Gastroesophageal sphincter (tissue), 4 donors: ENCODE measurements at places on chromosomes 5 and 9. TPM values are rescaled to one million over a fixed set of nuclear protein-coding genes. Genes with fewer than 3 reads are reported as not detected.

GAS1 gene
- total RNA-seq, result 102 TPM

SOX30 gene
- total RNA-seq, result 0.19 TPM

DNA sequence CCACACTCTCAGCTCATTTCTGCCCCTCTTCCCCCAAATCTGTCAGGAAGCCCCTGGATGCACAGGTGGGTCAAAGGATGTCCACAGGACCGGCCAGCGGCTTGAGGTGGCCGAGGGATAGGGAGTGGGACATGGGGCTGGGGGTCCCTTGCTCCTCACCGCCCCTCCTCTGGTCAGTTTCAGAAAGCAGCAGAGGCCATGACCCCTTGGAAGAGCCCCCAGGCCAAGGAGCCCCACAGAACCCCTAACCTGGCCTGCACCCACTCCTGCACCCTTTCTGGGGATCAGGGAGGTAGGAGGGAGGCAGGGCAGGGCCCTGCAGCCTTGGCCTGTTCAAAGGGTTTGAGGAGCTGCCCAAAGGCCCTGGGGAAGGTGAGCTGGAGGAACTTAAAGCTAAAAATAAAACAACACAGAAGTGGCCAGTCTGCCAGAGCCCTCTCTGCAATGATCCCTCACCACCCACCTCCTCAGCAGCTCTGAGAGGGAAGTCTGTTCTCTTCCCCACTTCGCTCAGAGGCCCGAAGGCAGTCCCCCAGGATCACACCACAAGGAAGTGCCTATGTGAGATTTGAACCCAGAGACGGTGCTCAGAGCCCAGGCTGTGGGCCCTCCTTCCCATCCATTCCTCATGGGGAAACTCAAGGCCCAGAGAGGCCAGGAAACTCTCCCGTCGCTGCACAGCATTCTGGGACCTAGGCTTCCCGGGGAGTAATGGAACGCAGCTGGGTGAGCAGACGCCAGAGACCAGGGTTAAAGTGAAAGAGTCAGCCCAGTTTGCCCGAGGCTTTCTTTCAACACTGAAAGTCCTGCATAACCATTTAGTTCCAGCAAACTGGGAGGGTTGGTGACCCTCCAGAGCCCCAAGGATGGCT, 910 bp downstream of the ENG start:
- no peak for ATAC-seq

DNA sequence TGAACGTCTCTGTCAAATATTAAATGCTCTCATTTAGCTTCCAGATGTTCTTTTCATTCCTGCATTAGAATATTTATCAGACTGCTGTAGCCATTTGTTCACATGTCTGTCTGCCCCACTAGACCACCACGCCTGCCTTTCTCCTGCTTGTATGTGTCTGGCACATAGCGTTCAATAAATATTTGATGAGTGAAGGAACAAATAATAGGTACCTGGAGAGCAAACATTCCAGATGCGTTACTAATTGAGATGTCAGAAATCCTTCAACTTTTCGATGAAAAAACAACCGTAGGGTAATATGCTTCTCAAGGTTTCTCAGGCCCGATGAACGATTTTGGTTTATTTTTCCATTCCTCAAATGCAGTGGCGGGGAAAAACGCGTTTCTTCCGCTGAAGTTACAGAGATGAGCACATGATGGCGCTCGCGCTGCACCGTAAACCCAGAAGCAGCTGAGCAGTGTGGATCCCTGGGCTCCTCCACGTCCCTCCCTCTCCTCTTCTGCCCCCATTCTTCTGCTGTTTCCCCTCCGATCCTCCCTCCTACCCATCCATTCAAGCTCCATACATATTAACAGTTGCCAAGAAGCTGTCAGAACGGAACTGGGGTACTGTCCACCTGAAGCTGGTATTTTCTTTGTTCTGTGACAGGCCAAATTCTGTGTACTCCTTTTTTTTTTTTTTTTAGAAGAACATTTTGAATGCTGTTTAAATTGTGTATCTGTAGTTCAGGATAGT, 245.4 kb downstream of the MPDZ start:
- peak; percentile 76 for ATAC-seq

GRCh38 chr5:6419340-6419852, 29.3 kb upstream of the UBE2QL1 start:
- no peak for ATAC-seq

- ATAC-seq, result no peak
Observed at GRCh38 chr9:72471096-72471495, 50.3 kb upstream of the TMC1 start.

DNA sequence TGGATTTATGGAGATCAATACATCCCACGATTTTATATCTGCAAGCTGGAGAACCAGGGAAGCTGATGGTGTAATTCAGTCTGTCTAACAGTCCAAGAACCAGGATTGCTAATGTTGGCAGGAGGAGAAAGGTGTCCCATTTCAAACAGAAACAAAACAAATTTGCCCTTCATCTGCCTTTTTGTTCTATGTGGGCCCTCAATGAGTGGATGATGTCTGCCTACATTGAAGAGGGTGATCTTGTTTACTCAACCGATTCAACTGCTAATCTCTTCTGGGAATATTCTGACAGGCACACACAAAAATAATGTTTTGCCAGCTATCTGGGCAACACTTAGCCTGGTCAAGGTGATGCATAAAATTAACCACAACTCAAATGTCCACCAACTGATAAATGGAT, 65.1 kb upstream of the IL33 start:
- ATAC-seq, result no peak

DNA sequence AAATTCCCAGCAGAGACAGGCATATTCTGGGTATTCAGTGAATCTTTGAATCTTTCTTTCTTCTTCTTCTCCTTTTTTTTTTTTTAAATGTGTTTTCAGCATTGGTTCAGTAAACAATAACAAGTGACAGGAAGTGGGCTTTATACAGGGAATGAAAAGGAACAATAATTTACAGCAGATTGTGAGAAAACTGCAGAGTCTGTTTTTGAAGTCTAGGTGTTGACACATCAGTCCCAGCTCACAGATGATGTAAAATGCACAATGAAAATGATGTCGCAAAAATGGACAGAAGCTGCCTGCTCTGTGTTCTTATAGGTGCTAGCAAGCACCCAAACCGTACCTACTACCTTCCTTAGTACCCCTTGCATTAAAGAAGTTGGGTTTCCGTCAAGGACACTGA, 38.8 kb downstream of the TNC start:
- no peak for ATAC-seq
